ENCODE measurements at places on chromosomes 16 and 17.

DNA sequence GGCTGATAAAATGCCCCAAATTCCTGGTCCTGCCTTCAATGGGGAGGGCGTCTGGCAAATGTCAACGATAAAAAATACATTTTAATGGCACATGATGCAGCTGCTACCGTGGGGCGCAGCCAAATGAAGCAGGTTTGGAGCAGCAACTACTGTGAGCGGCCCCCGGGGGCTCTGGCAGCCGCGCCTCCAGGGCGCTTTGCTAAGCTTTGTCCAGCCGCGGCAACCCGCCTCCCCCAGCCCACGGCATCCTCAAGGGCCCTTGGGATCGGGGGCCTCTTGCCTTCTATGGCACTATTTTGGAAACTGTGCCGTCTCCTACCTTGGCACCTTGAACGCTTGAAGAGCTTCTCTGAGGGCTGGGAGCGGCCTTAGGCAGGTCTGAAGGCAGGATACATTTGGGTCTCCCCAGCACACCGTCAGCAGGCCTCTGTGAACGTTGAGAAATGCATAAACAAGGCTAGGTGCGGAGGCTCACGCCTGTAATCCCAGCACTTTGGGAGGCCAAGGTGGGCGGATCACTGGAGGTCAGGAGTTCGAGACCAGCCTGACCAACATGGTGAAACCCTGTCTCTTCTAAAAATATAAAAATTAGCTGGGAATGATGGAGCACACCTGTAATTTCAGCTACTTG is 25.1 kb downstream of the TBX4 start:
- no peaks in the 10 kb centered on the region for H3K4me1 ChIP-seq
- H3K36me3 ChIP-seq = no peaks in the 10 kb centered on the region
- H3K27me3 ChIP-seq = no peaks in the 10 kb centered on the region
- no peak overlapping the region for H3K27ac ChIP-seq
- no peak for DNase-seq

- peaks cover 20% of the 10 kb centered on the region for H3K36me3 ChIP-seq
- H3K27me3 ChIP-seq = no peaks in the 10 kb centered on the region
- DNase-seq = no peak
- H3K4me1 ChIP-seq = no peaks in the 10 kb centered on the region
- H3K4me3 ChIP-seq = peak overlapping the region; percentile 62
Observed at GRCh38 chr17:39198186-39198566, 707 bp upstream of the CACNB1 start.

DNA sequence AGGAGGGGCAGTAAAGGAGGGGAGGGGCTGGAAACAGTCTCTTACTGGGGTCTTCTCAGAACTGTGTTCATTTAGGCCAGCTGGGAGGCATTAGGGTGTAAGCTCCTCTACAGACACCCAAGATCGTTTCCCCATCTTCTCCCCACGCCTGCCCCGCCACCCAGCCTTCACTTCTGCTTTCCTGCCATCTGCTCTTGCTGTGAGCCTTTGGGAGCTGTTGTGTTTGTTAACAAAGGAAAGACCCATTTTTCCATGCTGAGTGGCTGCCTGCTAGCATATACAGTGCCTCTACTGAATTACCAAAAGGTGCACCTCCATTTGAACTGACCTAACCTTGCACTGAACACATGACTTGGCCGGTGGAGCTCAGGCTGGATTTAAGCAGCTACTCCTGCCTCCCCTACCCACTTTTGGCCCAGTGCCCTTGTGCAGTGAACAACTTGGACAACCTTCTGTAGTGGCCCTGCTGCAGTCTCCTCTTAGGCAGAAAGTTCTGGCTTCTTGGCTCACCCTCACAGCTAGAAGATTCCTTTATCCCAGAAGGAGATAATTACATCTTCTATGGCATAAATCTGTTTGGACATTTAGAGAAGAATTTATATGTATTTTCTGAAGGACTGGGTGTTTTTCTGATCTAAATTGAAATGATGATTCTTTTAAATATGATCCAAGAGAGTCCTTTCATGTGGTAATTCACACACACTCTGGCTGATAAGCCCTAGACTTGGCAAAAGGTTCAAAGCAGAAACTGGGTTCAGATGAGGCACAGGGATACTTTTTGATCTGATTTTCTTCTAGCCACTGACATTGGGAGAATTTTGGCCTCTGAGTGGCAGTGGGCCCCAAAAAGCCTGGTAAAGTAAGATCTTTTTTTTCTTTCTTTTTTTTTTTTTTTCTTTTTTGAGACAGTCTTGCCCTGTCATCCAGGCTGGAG is 81.9 kb upstream of the HNF1B start:
- no peak overlapping the region for H3K4me3 ChIP-seq
- H3K36me3 ChIP-seq = no peaks in the 10 kb centered on the region
- H3K4me1 ChIP-seq = no peaks in the 10 kb centered on the region
- no peaks in the 10 kb centered on the region for H3K27me3 ChIP-seq

- no peaks in the 10 kb centered on the region for H3K36me3 ChIP-seq
- H3K27ac ChIP-seq = peak overlapping the region; percentile 96
- peak; percentile 86 for DNase-seq
- H3K4me3 ChIP-seq = peak overlapping the region; percentile 6
- H3K27me3 ChIP-seq = no peaks in the 10 kb centered on the region
Observed at GRCh38 chr16:10558746-10559641, 21.4 kb downstream of the EMP2 start.
